ENCODE measurements at places on chromosomes 6 and 20.

DNA sequence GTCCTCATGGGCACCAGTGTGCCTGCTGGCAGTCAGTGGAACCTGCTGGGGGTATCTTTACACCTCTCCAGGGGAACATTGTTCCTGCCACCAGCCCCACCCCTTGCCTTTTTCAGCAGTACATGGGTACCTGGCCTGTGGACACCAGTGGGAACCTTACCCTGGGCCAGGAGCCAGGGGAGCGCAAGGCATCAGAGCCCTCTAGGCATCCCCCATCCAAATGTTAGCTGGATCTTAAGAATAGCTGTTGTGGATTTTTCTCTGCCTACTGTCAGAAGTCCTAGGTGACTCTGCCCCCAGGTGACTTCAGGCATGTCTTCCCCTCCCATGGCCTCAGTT lies 38.8 kb upstream of the ID1 start:
- peaks cover 27% of the 10 kb centered on the region for H3K4me1 ChIP-seq
- no peak overlapping the region for H3K27ac ChIP-seq
- no peaks in the 10 kb centered on the region for H3K27me3 ChIP-seq
- H3K4me3 ChIP-seq: no peak overlapping the region
- DNase-seq: no peak

DNA sequence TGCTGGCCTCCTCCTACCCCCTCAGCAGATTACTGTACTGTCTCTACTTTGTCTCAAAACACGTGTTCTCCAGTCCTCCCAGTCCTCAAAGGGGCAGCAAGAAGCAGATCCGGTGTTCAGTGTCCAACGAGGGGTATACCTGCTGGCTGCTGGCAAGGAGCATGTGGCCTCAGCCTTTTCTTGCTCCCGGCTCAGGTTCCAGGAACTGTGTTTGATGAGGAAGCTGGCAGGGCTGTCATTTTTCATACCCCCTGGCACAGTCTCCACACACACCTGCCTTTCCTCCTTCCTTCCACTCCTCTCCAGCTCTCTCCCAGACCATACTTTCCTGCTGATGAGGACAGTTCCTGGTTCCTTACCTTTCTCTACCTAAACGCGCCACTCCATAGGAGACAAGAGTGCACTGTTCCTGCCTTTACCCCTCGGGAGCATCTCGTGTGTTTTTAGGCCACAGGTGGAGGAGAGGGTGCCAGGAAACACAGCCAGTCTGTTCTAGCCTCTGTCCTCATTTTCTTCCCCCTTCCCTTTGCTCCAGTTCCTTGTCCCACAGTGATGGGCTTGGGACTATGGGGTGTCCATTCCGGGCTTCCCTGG lies 77.2 kb downstream of the SSR1 start:
- H3K4me3 ChIP-seq: no peak overlapping the region
- DNase-seq: no peak
- H3K4me1 ChIP-seq: peaks cover 5% of the 10 kb centered on the region
- H3K36me3 ChIP-seq: peaks cover 31% of the 10 kb centered on the region
- H3K27ac ChIP-seq: no peak overlapping the region
- H3K27me3 ChIP-seq: no peaks in the 10 kb centered on the region

- no peak for DNase-seq
- H3K36me3 ChIP-seq: no peaks in the 10 kb centered on the region
- H3K27me3 ChIP-seq: no peaks in the 10 kb centered on the region
- no peaks in the 10 kb centered on the region for H3K4me1 ChIP-seq
Observed at GRCh38 chr20:58610811-58611210, 40.3 kb upstream of the STX16 start.

DNA sequence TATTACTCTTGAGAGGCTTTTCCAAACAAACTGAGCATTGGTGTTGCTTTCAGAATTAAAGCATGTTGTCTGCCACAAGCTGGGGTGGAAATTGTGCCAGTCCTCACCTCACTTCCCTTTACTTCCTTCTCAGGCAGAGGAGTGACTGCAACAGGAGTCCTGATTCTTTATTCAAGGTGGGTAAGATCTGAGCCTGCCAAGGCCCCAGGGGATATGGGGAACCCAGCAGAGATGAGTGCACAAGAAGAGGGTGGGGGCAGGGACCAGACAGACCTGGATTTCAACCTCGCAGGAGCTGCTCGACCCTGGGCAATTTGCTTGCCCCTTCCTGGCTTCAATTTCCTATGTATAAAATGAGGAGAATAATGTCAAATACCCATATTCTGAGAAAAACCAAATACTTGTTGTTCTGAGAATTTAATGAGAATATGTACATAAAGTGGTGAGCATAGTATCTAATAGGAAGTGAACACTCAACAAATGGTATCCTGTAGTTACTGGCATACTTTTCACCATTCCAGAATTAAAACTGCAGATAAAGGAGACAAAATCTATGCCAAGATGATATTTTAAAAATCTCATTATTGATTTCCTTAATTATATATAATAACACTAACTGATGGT lies 17.8 kb downstream of the MAN1A1 start:
- no peak overlapping the region for H3K4me3 ChIP-seq
- peaks cover 3% of the 10 kb centered on the region for H3K36me3 ChIP-seq

GRCh38 chr6:163720005-163720404 lies 305.5 kb downstream of the QKI start:
- H3K4me3 ChIP-seq: no peak overlapping the region
- H3K27me3 ChIP-seq: peaks cover 4% of the 10 kb centered on the region
- no peaks in the 10 kb centered on the region for H3K36me3 ChIP-seq
- no peaks in the 10 kb centered on the region for H3K4me1 ChIP-seq
- no peak for DNase-seq

DNA sequence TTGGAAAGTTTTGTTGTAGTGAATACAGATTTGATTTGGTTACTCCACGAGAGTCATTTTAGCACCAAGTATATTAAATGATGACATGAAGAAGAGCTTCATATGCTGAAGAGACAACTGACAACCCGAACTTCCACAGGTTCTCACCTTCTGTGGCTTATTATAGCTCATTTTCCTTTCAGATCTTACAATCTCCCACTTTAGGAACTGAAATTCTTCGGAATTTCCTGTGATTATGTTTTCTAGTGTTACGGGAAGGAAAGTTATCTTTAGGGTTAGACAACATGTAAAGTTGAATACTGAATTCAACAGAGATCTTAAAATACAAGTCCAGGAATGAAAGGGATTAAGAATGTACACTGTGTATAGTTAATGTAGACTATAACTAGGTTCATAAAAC lies 49.6 kb upstream of the TXNDC5 start:
- H3K4me1 ChIP-seq: no peaks in the 10 kb centered on the region
- no peak overlapping the region for H3K4me3 ChIP-seq
- no peak for DNase-seq
- H3K27ac ChIP-seq: no peak overlapping the region
- H3K27me3 ChIP-seq: no peaks in the 10 kb centered on the region

GRCh38 chr6:158955255-158955654 lies 44.7 kb downstream of the RSPH3 start:
- H3K27me3 ChIP-seq: no peaks in the 10 kb centered on the region
- H3K27ac ChIP-seq: no peak overlapping the region
- no peak overlapping the region for H3K4me3 ChIP-seq
- no peaks in the 10 kb centered on the region for H3K4me1 ChIP-seq
- H3K36me3 ChIP-seq: no peaks in the 10 kb centered on the region

GRCh38 chr6:169022079-169022478 lies 231.6 kb downstream of the THBS2 start:
- H3K27me3 ChIP-seq: no peaks in the 10 kb centered on the region
- no peak overlapping the region for H3K4me3 ChIP-seq
- no peaks in the 10 kb centered on the region for H3K36me3 ChIP-seq
- no peak for DNase-seq
- H3K4me1 ChIP-seq: no peaks in the 10 kb centered on the region

- H3K36me3 ChIP-seq: no peaks in the 10 kb centered on the region
- DNase-seq: peak; percentile 2
- no peak overlapping the region for H3K4me3 ChIP-seq
- no peak overlapping the region for H3K27ac ChIP-seq
Observed at GRCh38 chr6:138278326-138278725, 60.0 kb upstream of the PBOV1 start.

DNA sequence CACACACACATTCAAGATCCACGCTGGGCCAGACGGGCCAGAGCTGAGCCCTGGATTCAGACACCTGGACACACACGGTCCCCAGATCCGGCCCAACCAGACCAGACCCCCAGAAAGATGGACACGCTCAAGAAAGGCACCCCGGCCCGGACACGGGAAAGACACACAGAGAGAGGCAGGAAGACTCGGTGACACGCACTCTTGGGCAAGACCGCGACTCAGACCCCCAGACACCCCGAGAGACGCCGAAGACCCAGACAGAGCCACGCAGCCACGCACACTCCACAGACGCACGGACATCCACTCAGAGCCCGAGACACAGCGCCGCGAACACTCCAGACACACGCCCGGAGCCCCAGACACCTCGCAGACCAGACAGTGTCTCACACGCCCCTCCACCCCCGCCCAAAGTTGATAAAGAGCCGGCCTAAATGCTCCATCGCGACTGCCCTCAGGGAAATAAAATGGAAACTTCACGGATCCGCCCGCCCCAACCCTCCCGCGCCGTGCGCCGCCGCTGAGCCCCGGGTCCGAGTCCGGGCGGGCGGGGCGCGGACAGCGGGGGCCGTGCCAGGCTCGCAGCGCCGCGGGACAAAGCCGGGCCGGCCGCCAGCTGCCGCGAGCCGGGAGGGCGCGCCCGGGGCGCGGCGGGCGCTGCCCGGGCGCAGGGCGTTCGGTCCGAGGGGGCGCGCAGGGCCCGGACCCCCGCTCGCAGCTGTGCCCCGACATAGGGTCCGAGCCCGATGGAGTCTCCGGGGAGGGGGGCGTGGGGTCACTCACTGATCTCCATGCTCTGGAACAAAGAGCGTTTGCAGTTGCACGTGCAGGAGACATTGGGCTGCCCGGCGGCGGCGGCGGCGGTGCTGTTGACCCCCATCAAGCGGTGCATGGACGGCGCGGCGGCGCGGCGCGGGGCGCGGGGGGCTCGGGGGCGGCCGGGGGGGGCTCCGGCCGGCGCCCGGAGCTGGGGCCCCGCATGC lies 831 bp downstream of the PMEPA1 start:
- H3K4me3 ChIP-seq: peak overlapping the region; percentile 76
- peak; percentile 19 for DNase-seq
- H3K27me3 ChIP-seq: no peaks in the 10 kb centered on the region
- H3K27ac ChIP-seq: peak overlapping the region; percentile 19
- H3K4me1 ChIP-seq: peaks cover 6% of the 10 kb centered on the region

DNA sequence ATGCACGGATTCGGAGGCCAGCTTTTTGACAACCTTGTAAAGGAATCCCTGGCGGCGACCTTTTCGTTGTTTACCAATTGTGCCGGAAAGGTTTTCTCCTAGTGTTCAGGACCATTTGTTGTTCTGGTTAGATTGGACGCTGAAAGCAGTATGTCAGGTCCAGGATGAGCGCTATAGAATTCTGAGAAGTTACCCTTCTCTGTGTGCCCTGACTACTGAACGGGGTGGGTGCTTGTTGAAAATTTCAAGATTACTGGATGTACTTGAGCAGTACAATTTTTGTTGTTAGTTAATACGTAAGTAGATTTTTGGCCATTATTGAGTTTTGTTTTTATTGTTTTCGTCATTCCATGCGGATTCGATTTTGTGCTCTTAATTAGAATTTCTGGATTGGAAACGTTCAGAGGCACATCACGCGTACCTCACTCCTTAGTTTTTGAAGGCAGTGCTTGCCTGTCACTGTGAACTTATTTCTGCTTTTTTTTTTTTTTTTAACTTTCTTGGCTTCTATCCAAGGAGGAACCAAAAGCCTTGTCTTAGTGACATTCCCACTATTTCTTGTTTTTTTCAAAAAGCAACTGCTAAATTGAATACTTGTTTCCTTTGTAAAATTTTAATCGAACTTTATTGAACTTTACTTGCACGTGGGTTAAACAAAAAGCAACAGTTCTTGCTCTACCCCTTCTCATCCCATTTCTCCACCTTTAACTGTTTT lies 898 bp downstream of the XRN2 start:
- H3K36me3 ChIP-seq: no peaks in the 10 kb centered on the region
- peak overlapping the region; percentile 81 for H3K4me3 ChIP-seq

- H3K4me3 ChIP-seq: no peak overlapping the region
- DNase-seq: peak; percentile 89
- H3K27me3 ChIP-seq: no peaks in the 10 kb centered on the region
- no peaks in the 10 kb centered on the region for H3K36me3 ChIP-seq
- peaks cover 19% of the 10 kb centered on the region for H3K4me1 ChIP-seq
Observed at GRCh38 chr6:37988127-37988526, 168.6 kb downstream of the ZFAND3 start.

GRCh38 chr20:33650111-33650752 lies 11.9 kb upstream of the C20orf144 start:
- H3K4me1 ChIP-seq: peaks cover 3% of the 10 kb centered on the region
- H3K27ac ChIP-seq: no peak overlapping the region

- peaks cover 26% of the 10 kb centered on the region for H3K27me3 ChIP-seq
- H3K36me3 ChIP-seq: no peaks in the 10 kb centered on the region
- DNase-seq: peak; percentile 29
- H3K27ac ChIP-seq: no peak overlapping the region
- H3K4me1 ChIP-seq: no peaks in the 10 kb centered on the region
Observed at GRCh38 chr20:43824309-43825050, 90.2 kb upstream of the TOX2 start.

DNA sequence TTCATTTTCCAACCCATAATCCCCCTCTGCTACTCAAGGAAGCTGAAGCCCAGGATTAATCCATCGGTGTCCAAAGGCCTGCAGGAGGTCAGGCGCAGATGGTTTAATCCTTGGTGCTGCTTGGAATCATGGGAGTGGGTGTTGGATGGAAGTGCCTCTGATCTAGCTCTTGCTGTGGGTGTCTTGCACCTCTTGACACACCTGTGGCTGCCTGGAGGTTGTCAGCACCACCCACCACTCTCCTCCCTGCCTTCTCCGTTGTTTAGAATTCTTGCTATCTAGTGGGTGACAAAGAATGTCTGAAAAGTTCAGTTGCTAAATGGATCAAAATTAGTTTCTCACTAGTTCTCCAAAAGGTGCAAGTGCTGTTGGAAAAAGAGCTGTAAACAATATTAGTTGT lies 1074.4 kb upstream of the FLRT3 start:
- no peak overlapping the region for H3K4me3 ChIP-seq
- H3K4me1 ChIP-seq: no peaks in the 10 kb centered on the region
- DNase-seq: no peak

- DNase-seq: no peak
- no peak overlapping the region for H3K4me3 ChIP-seq
- H3K27me3 ChIP-seq: no peaks in the 10 kb centered on the region
- H3K4me1 ChIP-seq: no peaks in the 10 kb centered on the region
Observed at GRCh38 chr20:61768571-61769285, 297.0 kb downstream of the TAF4 start.

- H3K27ac ChIP-seq: no peak overlapping the region
- H3K4me3 ChIP-seq: no peak overlapping the region
- no peak for DNase-seq
Observed at GRCh38 chr6:33904050-33904746, 100.4 kb upstream of the MLN start.

DNA sequence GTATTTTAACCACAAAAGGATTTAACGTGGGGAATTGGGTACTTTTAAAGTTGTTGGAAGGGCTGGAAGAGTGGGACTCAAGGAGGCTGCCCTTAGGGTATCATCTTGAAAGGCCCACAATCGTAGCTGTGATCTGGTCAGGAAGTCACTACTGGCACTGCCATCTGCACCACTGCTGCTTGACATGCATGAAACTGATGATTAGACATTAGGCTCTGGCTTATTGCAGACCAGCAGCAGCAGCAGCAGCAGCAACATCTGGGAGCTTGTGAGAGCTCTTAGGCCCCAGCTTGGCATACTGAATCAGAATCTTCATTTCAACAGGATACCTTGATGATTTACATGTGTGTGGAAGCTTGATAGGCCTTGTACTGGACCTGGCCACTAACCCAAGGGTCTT lies 68.6 kb downstream of the PHF20 start:
- H3K27ac ChIP-seq: no peak overlapping the region
- H3K27me3 ChIP-seq: no peaks in the 10 kb centered on the region
- peaks cover 5% of the 10 kb centered on the region for H3K4me1 ChIP-seq
- DNase-seq: no peak
- H3K4me3 ChIP-seq: no peak overlapping the region
